Activated CD4-positive, alpha-beta T cell treated with anti-CD3 and anti-CD28 coated beads for 36 hours (primary cell): ENCODE measurements at places on chromosomes 11 and 22.
A peak's percentile ranks its signal among the peaks of the same experiment; 100 is the strongest.

DNA sequence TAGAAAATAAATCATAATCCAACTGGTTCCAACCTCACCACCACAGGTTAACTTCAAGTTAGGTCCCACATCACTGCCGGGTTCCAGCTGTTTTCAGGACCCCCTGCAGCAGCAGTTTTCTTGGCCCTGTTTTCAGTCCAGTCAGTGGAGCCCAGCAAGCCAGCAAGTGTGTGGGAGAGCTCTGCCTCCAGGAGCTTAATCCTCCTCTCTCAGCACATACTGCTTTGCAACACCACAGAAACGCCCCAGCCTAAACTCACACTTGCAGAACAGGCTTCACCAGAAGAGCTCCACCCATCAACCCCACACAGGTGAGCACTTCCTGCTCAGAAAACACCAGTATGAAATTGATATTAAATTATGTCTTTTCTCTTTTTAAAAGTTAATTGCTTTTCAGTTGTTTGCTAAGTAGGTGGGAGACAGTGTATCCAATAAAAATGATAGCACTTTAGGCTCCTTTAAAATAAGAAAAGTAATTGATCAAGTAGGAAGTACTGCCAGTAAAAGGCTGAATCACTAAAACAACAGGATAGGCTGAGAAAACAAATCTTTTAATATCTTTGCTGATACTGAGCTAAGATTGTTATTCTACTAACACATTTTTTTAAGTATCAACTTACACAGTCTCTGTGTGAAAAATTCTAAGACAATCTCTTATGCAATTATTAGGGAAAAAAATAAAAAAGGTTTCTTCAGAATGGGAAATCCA is 81.5 kb upstream of the TP53AIP1 start:
- peak; percentile 33 for DNase-seq

DNA sequence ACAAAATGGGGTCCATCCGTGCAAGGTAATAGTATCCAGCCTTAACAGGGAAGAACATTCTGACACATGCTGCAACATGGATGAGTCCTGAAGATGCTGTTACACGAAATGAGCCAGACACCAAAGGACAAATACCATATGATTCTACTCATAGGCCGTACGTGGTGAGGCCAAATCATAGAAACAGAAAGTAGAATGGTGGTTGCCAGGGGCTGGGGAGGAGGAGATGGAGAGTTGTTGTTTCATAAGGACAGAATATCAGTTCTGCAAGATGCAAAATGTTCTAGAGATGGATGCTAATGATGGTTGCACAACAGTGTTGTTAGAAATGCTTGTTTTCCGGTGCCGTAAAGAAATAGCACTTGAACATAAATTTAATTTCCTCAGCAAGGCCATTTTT is 2.6 kb downstream of the TBX10 start:
- no peak for DNase-seq

- DNase-seq, result no peak
Measured at GRCh38 chr22:41915786-41916493, 1.1 kb upstream of the SHISA8 start.

- DNase-seq, result no peak
Measured at GRCh38 chr22:49586873-49587272, 240.8 kb downstream of the BRD1 start.

- DNase-seq, result no peak
Measured at GRCh38 chr11:99418927-99419720, 398.4 kb downstream of the CNTN5 start.

DNA sequence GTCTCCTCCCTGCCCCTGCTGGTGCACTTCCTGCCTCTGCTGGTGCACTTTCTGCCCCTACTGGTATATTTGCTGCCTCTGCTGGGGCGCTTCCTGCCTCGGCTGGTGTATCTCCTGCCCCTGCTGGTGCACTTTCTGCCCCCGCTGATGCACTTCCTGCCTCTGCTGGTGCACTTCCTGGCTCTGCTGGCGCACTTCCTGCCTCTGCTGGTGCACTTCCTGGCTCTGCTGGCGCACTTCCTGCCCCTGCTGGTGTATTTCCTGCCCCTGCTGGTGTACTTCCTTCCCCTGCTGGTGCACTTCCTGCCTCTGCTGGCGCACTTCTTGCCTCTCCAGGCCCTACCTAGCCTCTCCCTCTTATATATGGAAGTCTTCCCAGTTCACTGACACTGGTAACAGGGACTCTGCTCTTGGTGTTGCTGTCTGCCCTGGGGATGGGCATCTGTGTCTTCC is 10.1 kb downstream of the MTFP1 start:
- peak; percentile 85 for DNase-seq

DNA sequence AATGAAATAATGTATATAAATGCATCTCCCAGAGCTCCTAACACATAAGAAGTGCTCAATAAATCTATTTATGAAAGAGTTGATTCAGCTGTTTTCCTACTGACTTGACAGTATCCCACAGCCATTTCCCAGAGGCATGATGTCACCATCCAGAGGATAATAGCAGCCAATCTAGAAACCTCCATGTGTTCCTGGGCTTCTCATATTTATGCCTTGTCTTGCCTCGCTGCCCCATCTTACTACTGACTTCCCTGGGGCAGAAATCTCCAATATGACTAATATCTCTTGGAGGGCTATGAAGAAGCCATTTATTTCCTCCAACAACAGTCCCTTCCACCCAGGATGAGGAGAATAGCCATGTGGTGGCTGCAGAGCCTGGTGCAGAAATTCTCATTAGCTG is 115.4 kb upstream of the NAV2 start:
- DNase-seq, result no peak

DNA sequence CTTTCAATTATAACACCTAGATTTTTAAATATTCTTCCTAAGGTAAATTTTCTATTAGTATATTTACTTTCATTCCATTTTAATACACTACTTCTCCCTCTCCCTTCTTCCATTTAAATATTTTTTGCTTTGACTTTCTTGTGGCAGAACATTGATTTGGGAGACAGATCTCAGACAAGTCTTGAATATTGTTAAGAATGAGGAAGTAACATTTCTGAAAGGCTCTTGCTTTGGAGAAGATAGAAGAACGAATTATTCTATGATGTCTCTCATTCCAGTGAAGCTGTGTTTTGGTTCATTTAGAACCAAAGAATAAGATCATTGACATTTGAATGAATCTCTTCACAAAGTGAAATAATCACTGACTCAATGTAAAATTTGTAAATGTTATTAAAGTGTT is 2.4 kb downstream of the IPO7 start:
- no peak for DNase-seq

DNA sequence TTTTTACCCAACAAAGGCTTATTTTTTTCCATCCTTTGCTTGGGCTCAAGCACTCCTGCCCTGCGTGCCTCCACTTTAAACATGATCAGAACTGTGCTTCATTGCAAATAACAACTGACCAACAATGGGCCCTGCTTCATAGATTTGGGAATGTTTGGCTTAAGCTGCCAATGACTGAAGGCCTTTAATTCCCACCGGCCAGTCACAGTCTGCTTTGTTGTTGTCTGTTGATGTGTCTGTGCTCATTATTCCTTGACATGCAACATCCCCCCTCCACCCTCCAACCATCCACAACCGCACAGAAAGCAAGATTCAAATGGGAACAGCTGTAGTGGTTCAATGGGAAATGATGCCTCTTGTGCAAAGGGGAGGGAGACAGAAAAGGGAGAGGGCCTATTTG is 23.0 kb downstream of the PAX6 start:
- no peak for DNase-seq

GRCh38 chr11:118928870-118929500 is 3.3 kb upstream of the BCL9L start:
- DNase-seq, result peak; percentile 72

- no peak for DNase-seq
Measured at GRCh38 chr22:38725900-38726655, 20.3 kb downstream of the GTPBP1 start.

- peak; percentile 70 for DNase-seq
Measured at GRCh38 chr11:45079943-45080719, 66.3 kb upstream of the PRDM11 start.

DNA sequence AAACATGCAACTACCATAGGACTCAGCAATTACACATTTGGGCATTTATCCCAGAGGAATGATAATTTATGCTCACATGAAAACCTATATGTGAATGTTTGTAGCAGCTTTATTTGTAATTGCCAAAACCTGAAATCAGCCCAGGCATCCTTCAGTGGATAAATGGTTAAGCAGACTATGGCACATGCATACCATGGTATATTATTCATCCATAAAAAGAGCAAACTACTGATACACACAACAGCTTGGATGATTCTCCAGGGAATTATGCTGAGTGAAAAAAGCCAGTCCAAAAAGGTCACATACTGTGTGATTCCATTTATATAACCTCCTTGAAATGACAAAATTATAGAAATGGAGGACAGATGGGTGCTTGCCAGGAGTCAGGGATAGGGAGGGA is 86.7 kb downstream of the ALX4 start:
- no peak for DNase-seq

DNA sequence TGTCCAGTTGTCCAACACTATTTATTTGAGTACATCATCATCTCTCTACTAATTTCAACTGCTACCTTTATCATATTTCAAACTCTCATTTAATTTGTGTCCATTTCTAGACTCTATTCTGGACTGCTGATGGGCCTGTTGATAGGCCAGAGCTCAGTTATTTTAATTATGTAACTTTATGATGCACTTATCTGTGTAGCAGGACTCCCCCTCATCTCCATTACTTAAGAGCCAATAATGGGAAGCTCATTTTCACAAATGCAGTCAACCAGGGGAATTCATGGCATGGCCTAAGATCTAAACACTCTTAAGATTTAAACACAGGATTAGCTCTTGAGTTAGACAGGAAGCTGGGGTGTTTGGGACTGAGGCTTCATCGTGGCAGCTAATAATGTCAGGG is 21.4 kb downstream of the KCNQ1OT1 start:
- DNase-seq, result no peak

- DNase-seq, result peak; percentile 55
Measured at GRCh38 chr22:40462195-40462984, 92.0 kb downstream of the SGSM3 start.

- DNase-seq, result no peak
Measured at GRCh38 chr11:34793666-34794065, 122.5 kb downstream of the APIP start.

DNA sequence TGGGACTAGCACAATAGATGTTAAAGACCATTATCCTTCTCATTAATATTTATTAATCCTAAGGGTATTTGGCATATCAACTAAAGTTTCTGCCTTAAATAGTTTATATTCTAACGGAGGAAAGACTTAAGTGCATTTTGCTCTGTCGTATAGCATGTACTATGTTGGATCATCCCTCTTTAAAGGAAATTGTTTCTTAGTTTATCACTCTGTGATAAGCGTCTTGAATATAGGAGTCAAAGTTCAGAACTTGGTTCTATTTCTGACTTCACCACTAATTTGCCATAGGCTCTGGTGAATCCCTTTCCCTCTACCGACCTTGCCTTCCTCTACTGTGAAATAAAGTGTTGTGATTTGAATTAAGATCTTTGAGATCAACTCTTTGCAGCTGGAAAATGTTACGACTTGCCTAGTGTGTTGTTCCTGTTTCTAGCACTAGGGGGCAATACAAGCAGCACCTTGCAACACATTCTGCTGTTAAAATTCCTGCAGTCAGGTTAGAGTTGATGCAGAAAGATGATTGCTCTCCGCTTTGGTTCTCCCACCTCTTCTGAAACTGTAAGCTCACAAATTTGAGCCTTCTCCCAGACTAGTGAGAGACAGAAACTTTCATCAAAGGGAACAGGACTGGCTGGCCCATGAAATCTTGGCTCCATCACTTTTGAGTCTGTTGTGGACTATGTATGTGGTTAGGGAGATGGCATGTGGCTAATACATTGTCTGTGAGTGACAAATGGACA is 27.8 kb upstream of the ZNRF3 start:
- peak; percentile 52 for DNase-seq

- peak; percentile 56 for DNase-seq
Measured at GRCh38 chr11:77039491-77040400, 5.5 kb downstream of the B3GNT6 start.

DNA sequence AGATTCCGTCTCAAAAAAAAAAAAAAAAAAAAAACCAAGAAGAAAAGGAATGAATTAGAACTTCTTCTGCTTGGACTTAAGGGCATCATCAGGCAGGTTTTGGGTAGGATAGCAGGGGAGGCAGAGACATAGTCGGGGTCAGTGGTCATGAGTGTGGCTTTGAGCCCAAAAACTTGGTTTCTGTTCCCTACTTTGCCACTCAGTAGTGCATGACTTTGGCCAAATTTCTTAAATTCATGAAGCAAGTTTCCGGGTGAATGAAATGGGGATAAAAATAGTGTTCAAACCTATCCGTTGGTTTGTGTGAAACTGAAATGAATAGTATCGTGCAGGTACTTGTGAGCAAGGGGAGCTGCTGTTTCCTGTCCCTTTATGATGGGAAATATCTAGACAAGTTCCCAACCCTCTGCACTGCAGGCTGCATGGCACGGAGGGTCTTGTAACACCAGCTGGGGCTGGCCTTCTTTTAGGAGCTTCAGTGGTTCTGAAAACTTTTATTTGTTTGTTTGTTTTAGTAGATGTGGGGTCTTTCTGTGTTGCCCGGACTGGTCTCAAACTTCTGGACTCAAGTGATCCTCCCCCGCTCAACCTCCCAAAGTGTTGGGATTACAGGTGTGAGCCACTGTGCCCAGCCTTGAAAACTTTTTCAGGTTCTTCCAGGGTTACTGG is 18.4 kb downstream of the NEAT1 start:
- peak; percentile 10 for DNase-seq

DNA sequence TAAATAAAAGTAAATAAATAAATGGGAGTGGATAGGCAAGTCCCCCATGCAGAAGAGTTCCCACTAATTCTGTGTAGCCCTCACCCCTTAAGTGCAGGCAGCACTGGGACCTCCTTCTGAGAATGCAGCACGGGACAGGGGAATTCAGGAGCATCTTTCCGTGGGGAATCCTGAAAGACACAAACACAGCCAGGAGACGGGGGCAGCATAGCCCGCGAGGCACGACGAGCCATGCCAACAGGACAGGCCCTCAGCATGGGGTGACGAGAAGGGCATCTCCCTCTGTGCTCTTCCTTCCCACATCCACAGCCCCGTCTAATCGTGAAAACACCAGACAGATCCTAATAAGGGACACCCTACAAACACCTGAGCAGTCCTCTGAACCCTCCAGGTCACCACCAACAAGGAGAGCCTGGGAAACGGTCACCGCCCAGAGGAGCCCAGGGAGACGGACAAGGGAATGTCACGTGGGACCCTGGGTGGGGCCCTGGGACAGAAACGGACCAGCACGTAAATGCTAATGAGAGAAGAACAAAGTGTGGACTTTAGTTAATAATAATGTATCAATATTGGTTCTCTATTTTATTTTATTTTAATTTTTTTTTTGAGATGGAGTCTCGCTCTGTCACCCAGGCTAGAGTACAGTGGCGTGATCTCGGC is 6.8 kb downstream of the KRTAP5-5 start:
- no peak for DNase-seq

DNA sequence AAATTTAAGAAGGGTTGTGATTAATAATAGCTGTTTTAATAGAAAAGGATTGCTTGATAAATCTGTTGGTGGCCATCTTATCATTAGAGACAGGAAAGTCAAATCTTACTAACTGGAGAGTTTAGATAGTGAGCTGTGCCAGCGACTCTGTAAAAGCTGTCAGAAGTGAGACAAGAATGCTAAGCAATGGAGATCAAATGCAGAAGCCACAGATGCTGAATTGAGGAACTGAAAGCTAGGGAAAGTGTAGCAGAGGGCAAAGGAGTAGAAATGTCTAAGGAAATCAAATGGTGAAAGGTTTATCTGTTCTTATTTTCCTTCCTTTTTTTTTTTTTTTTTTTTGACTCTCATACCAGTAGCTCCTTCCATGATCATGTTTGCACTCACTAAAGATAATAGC is 13.7 kb downstream of the MS4A13 start:
- DNase-seq, result no peak
